Kidney tubule cell (primary cell): ENCODE measurements at places on chromosomes 11 and 22.

- no peak for DNase-seq
These were observed 87.5 kb downstream of the ENTHD1 start for GRCh38 chr22:39806109-39806508.

DNA sequence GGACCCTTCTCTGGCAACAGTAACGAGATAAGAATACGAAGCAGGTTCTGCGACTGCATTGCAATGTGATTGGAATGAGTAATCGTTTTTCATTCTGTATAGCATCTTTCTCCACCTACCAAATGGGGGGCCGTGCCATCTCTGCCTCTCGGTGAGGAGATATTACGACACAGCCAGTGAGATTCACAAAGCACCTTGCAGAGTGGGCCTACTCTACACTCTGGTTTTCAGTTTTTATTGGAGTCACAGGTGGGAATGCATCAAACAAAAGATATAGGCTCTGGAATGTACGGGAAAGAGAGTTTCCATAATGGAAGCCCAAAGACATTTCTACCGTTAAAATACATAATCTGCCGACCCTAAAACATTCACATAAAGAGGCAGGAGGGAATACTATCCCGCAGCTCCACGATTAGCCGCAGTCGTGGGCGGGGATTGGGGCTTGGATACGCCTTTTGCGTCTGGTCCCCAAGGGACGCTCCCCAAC, 423 bp upstream of the RTN3 start:
- no peak for DNase-seq

- no peak for DNase-seq
These were observed 59.6 kb downstream of the ST3GAL4 start for GRCh38 chr11:126415128-126415527.

GRCh38 chr11:73193251-73194033, 24.6 kb upstream of the P2RY2 start:
- peak; percentile 81 for DNase-seq

DNA sequence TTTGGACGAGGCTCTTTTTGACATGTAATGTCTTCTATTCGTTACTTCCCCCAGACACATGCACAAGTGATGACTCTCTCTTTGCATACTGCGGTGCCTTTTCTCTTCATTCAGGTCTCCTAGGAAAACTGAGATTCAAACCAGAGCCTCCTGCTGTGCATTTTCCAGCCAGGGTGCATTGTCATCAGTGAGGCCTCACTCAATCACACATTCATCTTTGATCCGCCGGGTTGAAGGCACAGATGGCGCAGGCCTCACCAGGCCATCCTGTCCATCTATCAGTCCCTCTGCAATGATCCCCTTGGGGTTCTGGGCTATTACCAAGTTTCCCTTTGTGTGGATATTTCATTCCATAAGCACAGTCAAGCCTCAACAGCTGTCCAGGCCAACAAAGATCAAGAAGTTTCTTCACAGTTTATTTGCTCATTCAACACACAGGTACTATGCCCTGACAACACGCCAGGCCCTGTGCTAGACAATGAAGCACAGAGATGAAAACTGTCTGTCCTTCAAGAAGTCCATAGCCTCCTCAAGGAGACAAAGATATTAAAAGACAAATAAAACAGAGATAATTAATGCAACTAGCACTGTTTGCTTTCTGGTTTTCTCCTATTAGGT, 107.8 kb downstream of the LARGE1 start:
- DNase-seq: no peak

GRCh38 chr11:128407962-128408361, 179.4 kb downstream of the ETS1 start:
- no peak for DNase-seq

DNA sequence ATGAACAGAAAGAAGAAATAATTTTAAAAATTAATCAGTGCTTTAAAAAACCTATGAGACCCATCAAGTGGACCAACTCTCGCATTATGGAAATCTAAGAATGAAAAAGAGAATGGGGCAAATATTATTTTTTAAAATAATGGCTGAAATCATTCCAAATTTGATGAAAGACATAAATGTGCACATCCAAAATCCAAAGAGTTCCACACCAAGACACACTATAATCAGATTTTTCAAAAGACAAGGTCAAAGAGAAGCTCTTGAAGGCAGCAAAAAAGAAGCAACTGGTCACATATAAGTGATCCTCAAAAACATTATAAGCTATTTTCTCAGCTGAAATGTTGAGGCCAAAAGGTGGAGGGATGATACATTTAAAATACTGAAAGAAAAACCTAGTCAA, 85.3 kb downstream of the ARHGAP32 start:
- no peak for DNase-seq

- DNase-seq: peak; percentile 59
These were observed 1.4 kb downstream of the TENM4 start for GRCh38 chr11:79439410-79439885.

DNA sequence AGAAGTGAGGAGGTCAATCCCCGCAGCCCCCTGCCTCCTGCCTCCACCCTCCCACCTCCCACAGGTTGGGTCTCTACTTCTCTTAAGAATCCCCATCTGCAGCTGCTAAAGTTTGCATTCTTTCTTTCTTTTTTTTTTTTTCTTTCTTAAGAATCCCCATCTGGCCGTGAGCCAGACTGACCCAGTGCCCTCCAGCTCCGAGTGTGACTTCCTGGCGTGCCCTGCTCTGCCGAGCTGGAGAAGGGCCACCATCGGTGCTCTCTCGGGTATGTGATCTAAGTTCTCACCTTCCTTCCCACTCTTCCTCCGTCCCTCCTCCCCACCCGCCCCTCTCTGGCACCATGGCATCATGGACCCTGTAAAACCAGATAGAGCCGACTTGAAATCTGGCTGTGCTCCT, 66.7 kb upstream of the LMO1 start:
- peak; percentile 18 for DNase-seq

- peak; percentile 55 for DNase-seq
These were observed 144.1 kb downstream of the ARHGAP42 start for GRCh38 chr11:100830978-100831732.
